Erythroblast (primary cell): ENCODE measurements at places on chromosomes 3 and 15.

GRCh38 chr3:81043660-81044199 is 717.7 kb downstream of the GBE1 start:
- DNase-seq, result no peak

DNA sequence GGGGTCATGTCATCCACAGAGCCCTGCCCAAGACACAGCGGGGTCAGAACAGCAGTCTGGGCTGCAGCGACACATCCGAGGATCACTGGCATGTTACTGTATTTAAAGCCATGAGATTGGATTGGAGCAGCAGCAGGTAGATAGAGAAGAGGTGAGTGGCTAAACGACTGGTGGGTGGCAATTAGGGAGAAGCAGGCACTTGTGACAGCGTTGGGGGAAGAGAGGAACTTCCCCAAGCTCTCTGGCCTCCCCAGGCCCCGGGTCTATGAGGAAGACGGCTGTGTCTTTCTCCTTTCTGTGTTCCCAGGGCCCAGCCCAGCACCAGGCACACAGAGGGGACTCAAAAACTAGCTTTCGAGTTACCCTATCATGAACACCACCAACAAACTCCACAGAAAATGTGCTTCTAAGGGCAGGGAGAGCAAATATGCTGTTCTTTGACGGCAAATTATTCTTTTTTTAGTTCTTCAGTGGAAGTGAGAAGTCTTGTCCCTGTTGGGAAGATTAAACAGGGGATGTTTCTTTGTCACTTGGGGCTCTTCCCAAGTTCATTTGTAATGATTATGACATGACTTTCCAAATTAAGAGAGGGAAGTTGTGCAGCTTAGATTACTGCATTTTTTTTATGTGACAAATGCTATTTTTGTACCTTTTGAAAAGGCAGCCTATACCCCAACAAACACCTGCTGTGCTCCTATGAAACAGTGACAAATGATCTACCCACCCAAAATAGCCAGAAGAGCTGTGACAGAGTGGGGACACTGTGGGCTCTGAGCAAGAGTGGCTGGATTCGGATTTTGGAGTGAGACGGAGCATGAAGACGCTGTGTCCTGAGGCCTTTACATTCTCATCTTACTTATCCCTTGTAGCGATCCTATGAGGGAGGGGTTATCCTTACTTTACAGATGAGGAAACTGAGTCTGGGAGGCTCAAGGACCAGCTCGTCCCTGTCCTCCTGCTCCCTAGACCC is 7.2 kb upstream of the SYNM start:
- DNase-seq, result no peak

DNA sequence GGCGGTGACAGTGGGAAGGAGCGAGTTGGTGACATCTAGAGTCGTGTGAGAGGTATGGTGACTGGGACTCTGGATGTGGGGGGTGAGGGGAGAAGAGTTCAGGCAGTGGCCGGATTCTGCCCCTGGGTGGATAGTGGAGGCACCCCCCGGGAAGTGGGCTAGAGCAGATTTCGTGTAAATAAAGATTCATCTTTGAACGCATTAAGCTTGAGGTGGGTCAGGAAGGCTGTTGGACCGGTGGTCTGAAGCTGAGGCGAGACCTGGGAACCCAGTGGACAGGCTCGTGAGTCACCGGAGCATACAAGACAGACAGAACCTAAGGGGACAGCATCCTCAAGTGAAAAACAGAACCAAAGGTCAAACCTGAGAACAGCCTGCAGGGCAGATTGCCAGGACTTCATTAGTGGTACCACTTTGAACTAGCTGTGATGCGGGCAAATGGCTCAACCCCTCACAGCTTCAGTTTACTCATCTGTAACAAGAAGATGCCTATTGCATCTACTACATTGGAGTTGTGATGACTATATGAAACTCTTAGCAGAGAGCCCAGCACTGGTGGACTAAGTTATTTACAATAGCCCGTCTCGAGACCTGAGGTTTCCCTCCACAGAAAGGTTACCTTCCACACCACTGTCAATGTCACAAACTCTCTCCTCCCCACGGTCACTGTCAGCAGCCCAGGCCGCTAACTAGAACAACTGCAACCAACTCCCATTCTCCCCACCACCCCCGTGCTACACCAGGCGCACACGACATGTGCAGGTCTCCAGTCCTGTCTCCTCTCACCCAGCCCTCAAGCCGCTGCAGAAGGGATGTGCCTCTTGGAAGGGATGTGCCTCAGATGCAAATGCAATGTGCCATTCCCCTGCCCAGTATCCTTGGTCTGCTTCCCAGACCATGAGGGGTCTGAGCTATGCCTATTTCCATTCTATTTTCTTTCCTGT is 901 bp upstream of the CLN6 start:
- peak; percentile 35 for DNase-seq

DNA sequence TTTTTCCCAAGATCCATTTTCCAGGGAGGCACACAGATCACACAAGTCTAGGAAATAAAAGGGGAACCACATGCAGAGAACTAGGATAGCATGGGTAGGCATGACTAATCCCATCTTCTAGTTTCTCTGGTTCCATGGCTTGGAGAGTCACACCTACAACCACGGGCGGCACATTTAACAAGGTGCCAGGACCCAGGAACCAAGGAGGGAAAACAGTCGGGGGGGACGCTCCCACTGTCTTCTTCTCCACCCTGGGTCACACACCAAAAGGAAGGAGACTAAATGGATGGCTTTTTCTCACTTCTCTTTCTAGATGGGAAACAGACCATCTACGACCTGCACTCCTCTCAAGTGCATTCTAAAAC is 4.6 kb upstream of the SMCO1 start:
- peak; percentile 37 for DNase-seq

DNA sequence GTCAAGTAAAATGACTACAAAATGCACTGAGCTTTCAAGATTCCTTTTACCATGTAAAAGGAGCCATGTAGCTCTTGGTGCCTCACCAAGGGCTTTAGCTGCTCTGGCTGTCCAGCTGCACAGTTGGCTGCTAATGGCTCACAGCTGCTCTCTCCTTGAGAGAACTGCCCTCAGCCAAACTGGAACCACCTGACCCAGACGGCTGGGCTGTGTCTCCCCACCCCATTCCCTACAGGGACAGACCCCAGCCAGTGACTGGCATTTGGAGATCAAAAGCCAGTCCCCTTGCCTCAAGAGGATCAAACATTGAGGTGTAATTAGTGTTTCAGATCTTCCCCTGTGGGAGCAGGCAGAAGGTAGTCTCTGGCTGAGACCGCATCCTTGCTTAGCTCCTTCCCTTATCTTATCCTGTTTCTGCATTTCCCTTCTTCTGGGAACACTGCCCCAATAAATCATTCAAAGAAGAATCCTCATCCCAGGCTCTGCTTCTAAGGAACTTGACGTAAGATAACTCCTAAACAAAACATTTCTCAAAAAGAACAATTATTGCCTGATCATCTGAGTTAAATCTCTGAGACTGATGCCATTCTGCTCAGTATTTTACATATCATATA is 28.6 kb upstream of the UBE2E2 start:
- no peak for DNase-seq

GRCh38 chr3:161599697-161600096 is 103.1 kb downstream of the OTOL1 start:
- DNase-seq, result no peak

DNA sequence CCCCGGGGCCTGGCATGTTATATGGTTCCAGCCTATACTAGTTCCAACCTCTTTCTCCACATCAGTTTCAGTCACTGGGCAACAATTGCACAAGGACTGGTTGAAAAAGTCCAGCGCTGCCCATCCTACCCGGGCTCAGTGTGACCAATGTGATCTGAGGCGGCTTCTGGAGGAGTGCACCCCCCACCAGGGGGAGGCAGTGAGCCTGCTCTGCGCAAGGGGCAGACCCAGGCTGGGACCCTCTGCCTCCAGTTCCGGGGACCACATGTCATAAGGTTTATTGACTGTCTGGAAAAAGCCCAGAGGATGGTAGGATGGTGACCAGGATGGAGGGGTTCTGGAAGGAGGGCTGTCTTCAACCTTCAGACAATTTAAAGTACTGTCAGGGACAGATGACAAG is 25.6 kb upstream of the NR2E3 start:
- peak; percentile 5 for DNase-seq

- no peak for DNase-seq
Measured at GRCh38 chr15:69200832-69201745, 40.7 kb downstream of the GLCE start.

DNA sequence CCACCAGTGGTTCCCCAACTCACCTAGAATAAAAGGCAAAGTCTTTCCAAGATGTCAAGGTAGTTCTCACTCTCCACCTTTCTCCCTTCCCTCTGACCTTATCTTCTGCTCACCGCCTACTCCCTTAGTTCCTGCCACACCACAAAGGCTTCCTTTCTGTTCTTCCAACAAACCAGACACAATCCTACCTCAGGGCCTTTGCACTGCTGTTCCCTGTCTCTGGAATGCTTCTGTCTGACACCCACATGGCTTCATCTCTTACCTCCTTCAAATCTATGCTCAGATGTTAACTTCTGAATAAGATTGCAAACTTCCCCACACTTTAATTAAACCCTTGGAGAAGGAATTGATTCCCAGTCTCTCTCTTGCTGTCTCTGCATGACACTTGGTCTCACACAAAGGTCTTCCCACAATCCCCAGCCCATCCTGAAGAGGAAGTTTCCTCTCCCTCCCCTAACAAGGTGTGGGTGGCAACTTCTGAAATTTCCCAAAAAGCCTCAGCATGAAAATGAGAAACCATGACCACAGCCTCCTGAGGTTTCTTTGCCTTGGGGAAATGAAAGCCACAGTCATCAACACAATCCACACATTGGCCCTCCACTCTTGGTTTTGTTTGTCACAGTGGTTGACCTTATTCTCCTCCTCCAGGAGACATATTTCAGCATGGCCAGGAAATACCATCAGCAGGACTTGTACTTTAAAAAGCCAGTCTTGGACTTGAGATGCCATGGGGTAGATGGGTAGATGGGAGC is 3.0 kb upstream of the RYK start:
- DNase-seq, result no peak

DNA sequence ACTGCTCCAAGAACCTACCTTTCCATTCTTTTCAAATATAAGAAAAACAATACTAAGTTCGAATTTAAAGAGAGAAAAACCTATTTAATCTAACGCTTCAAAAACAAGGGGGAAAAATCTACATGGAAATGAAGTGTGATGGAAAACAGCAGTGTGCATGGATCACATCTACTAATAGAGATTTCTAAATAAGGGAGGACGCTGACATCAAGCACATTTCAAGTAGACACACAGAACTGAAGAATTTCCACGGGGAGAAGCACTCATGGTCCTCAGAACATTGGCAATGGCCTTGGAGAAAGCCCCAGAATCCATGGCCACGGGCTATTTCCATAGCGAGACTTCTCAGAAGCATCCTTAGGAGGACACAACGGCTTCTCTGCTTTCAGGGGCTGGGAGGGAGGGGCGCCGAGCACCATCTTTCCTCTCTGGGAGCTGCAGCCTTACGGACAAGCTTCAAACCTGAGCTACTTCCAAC is 1.0 kb downstream of the TASOR start:
- no peak for DNase-seq

- DNase-seq, result no peak
Measured at GRCh38 chr15:35506272-35506870, 39.6 kb downstream of the DPH6 start.

DNA sequence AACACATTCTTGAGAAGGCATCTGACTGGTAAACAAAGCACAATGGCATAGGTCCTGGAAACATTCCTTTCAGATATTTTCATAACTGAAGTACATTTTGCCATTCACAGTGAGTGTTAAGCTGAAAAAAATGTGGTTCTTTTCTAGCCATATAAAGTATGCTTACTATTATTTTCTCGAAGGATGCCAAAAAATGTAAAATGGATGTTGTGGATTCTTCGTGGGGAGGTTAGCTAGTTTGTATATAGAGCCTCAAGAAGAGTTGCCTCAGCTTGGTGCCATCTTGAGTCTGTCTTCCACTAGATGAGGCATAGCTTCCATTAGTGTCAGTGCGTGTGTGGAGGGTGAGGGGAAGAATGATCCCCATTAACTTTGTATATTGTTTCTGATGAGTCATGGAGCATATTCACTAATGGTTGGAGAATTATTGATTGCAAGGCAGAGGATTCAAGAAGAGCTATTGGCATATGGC is 4.1 kb downstream of the MBNL1 start:
- peak; percentile 72 for DNase-seq

- peak; percentile 61 for DNase-seq
Measured at GRCh38 chr15:49620199-49620598, 419 bp downstream of the FAM227B start.

GRCh38 chr3:43769885-43770425 is 79.2 kb downstream of the ABHD5 start:
- peak; percentile 65 for DNase-seq

DNA sequence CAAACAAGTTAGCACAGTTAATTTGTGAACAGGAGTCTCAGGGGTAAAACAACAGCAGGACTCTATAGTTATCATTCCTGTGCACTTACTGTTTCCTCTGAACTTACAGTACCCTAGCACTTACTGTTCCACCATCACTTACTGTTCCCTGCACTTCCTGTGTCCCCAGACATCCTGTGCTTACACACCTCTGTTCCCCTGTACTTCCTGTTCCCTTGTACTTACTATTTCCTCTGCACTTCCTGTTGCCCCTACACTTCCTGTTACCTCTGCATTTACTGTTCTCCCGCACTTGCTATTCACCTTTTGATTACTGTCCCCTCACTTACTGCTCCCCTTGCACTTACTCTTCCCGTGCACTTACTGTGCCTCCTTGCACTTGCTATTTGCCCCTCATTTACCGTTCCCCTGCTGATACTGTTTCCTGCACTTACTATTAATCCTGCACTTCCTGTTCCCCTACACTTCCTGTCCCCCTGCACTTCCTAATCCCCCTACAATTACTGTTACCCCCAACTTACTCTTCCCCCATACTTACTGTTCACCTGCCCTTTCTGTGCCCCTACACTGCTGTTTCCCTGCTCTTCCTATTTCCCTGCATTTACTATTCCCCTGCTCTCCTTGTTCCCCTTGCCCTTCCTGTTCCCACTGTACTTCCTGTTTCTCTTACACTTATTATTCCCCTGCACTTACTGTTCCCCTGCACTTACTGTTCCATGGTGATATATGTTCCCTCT is 30.3 kb downstream of the TPRA1 start:
- DNase-seq, result no peak

DNA sequence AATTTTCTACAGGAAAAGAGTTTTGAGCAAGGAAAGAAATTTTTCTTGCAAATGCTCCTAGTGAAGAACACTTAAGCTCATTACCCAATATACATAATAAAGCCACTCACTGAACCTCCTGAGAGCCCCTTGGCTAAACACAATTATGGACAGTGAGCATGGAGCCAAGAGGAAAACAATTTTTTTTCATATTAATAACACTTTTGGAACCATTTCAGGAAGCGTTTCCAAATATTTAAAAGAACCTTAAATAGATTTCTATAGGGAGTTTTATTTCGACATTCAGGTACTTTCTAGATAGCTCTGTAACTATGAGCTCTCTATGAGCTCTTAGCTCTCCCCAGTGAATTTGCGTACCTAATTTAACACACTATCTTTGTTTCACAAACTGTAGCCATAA is 581.1 kb downstream of the ZNF385D start:
- no peak for DNase-seq
